ENCODE measurements at places on chromosomes 3 and 15.

GRCh38 chr3:69231929-69232440 is 109.6 kb upstream of the LMOD3 start:
- DNase-seq, result no peak

DNA sequence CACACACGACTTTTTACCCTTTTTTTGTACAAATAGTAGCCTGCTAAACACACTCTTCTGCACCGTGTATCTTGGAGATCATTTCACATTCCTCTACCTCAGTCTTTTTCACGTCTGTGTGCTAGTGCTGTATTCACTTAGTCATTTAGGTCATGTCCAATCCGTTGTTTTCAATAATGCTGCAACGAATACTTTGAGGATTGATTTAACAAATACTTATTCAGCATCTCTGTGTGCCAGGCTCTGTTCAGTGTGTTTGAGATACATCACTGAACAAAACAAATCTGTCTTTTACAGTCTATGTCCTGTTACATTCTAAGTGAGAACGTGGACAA is 882 bp downstream of the JMJD7 start:
- DNase-seq, result no peak

DNA sequence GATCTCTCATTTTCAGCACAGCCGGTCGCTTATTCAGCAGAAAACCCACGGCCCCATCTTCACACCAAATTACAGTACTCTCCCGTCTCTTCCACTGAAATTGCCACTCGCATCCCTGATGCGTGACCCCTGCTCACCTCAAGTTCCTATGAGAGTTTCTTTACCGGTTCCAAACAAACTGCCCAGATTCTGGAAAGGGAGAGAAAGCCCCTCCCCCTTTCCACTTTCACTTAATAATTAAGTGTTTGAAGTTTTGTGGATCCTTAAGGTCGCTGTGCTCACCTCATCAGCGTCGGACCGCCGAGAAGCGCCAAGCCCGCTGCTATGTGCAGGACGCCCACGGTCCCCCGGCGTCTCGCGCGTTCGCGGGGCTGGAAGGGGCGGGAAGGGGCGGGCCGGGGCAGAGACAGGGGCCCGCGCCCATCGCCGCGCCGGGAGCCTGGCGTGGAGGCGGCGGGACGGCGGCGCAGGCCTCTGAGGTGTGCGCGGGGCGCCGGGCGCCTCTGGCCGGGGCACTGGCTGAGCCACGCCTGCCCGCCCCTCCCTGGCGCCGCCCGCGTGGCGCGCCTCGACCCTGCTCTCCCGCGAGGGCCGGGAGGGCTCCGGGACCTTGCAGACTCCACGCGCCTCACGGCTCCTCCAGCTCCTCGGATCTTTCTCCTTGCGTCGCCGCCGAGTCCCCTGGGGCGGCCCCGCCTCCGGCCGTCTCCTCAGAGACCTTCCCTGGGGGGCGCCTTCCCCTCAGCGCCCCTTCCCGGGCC is at the start of gene GPR156:
Gene GPR156 (minus strand): TSS at position 476 of the 761 bp plus-strand sequence. CDS start 41,124 bp downstream, outside the sequence.
- no peak for DNase-seq

- no peak for DNase-seq
These were observed 179.6 kb upstream of the THRB start for GRCh38 chr3:24674261-24674660.

- DNase-seq, result no peak
These were observed 16.4 kb downstream of the SRPRB start for GRCh38 chr3:133821767-133822638.

DNA sequence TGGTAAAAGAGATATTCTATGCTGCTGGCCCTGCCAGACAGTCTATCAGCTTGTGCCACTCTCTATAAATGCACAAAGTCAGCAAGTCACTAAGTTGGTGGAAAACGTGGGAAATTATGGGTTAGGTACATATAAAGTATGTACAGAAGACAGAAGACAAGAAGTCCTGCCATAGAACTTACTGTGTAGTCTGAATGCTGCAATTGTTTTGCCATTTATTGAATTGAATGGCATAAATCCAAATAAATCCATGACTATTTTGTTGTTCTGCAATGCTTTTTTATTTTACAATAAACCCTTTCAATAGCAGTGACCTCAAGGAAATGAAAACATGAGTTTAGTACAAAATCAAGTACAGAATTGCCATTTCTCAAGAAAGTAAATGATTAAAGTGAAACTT is 34.1 kb upstream of the TM4SF1 start:
- DNase-seq, result no peak

- no peak for DNase-seq
These were observed 66.4 kb downstream of the BCHE start for GRCh38 chr3:165770781-165771180.

Data from stimulated activated CD4-positive, alpha-beta T cell treated with anti-CD3 and anti-CD28 coated beads, Interleukin-2, amount 100 ng/mL, for 48 hours (primary cell).